Right cardiac atrium (tissue), 5 donors: ENCODE measurements at places on chromosomes 4 and X.

DNA sequence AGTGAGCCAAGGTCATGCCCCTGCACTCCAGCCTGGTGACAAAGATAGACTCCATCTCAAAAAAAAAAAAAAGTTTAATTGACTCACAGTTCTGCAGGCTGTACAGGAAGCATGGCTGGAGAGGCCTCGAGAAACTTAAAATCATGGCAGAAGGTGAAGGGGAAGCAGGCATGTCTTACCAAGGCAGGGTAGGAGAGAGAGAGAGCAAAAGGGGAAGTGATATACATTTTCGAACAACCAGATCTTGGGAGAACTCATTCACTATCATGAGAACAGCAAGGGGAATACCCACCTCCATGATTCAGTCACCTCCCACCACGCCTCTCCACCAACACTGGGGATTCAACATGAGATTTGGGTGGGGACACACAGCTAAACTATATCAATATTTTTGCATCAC lies 315.2 kb upstream of the HTR2C start:
- no peak for DNase-seq

GRCh38 chr4:17066236-17066635 lies 167.8 kb upstream of the LDB2 start:
- no peak for DNase-seq

- DNase-seq = no peak
Observed at GRCh38 chrX:44871114-44871645, 1.8 kb upstream of the KDM6A start.

GRCh38 chr4:612052-612748 lies 13.2 kb upstream of the PDE6B start:
- no peak for DNase-seq

DNA sequence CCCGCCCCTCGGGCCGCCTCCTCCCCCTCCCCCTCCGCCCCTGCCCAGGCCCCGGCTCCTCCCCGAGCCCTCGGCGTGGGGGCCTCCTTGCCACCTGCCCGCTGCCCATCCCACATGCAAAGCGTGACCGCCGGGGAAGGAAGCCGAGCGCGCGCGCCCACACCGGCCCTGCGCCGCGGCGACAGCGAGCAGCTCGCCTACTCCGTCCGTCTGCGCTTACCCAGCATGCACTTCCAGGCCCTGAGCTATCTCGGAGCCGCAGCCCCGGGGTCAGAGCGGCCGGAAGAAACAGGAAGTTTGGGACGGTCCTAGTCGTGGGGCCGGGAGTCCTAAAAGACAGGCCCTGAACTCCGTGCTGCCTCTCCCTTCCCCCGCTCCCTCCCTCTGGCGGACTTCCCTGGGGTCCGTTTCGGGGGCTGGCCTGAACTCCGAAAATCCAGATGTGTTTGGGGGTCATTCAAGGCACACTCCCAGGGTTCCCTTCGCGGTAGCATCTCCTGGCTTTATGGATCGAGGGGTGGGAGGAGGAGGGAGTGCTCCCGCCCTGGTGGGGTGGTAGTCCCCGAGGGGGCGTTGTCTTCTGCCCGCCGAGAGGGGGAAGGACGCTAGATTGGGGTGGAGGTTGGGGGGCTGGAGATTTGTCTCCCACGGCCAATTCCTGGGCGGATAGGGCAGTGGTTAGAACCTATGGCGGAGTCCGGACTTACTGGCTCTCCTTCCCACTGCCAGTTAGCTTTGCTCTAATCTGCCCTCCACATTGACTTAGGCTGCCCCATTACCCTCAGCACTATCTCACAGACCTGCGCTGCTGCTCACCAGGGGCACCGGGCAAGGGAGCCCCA lies 25.0 kb upstream of the BCORL1 start:
- peak; percentile 86 for DNase-seq

DNA sequence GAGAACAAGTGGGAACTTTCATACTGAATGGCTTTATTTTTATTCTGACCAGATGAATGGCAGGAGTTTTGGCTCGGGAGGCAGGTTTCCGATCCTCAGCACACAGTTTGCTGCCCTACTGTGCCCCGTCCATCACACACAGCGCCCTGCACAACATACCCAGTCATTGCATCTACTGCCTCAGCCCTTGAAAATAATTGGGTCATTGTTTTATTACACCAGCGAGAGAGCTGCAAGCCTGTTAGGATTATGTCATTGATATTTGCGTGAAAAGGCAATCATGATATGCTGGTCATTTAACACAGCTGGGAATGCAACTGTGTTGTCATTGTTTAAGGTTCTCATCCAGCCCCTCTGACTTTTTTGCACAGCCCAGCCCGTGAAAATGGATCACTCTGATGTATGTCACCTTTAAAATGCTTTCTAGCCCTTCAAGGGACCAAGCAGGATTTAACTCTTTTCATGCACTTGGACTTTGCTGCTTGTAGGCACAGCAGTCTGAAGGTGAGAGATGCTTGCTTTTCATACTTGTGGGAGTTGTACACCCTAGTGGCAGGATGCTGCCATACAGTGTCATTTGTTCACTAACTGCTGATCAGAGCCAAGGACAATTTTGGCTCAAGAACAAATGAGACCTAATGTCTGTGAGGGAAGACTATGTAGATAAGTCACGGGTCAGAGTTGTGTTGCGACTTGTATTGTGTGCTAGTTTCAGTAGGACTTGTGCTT lies 62.3 kb downstream of the RTL9 start:
- no peak for DNase-seq

DNA sequence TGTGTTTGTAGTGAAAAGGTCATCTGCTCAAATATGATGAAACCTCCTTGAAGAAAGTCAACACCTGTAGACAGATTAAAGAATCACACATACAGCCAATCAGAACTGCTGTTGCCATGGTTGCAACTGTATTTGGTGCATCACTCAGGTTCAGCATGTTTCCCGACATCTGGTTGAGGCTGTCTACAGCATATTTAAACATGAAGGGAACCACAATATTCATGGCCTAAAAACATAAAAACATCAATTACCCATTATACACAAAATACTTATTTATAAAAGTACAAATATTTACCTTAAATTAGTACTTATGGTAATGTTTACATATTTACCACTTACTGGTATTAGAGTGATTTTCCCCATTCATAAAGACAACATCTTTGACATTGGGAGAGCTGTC lies 79.7 kb downstream of the ABCB7 start:
- DNase-seq = no peak

DNA sequence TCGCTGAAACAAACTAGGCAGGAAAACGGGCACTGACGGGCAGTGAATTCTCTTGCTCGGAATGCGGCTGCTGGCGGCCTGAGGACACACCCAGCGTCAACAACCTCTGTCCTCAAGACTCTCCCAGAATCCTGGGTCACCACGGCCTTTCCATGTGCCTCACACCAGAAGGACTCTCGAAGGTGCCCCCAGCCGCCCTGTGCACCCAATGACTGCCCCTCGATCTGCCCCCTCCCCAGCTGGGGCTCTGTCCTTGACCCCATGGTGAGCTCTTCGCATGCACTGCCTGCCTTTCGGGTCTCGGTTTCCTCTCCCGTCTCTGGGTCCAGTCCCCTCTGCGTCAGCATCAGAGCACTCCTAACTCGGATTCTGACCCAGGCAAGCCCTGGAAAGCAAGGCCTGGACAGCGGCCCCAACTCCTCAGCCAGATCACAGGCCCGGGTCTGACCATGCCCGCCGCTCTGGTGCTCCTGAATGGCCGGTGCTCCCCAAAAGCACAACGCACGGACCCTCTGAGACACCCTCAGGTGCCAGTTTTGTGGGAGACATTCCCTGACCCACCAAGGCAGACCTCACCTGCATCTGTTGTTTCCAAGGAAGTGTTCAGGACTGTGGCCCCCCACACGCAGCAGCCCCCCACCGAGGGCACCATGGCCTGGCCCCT lies 56.0 kb downstream of the ACOX3 start:
- DNase-seq = peak; percentile 30

DNA sequence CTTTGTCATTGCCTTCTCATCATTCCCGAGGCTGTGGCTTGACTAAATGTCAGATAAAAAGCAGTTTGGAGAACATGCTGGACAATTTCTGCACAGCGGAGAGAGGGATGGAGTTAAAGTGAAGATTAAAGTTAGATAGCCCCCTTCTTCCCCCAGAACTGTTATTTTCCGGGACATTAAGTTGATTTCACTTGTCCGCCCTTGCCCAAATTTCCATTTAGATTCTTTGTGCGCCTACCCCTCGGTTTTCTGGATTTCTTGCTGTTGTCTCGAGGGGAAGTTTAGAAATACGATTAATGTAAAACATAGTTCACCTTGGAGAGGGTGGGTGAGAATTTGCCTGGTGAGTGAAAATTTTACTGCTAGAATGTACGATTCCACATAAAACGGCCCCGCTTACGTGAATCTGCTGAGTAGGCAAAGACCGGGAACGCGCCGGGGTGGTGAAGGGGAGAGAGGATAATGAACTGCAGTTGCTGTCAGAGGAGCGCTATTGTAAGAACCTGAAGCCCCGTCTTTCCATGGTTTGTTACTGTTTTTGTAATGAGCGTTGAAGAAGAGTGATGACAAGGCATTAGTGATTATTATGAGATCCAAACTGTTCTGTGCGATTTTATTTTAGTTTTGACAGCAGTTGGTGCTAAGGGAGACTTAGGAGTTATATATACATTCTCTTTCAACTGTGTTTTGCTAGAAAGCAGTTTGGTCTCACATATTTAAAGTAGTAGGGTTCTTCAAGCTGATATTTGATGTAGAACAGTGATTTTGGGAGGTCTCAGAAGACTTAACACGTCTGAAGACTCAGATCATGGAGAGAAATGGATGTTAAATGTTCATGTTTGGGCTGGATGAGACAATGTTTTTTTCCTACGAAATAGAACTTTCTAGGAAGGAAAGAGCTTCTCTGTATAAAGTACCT lies 73.0 kb downstream of the AFF1 start:
- DNase-seq = peak; percentile 80

GRCh38 chrX:101191217-101191750 lies 28.3 kb upstream of the DRP2 start:
- DNase-seq = peak; percentile 46

DNA sequence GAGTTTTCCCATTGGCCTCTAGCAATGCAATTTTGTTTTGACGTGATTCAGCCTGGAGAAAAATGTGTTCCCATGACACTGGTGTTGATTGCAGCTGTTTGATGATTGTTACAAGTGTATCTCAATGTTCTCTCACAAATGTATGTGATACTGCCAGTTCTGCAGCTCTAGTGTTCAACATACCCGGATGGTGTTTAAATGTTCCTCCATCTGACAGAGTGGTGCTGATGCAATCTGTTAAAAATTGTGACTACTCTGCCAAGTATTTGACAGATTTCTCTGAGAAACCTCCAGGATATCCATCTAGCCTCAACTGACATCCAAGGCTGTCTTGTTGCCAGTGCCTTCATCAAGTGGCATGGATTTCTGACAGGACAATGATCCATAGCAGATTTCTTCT lies 657.2 kb upstream of the DIAPH2 start:
- DNase-seq = no peak

DNA sequence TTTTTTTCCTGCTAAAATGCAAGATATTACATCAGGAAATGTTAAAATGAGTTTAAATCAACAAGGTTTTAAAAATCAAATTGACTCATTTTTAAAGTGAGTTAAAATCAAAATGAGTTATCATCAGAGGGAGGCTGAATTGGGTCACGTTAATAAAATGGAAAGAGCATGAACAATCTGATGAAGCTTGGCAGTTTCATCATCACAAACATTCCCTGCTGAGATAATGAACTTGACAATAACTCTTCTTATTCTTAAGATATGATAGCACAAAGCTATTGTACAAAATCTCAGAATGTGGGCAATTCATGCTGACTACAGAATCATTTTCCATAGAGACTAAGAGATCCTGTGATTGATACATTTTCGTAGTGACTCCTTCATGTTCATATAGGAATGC lies 1086.7 kb downstream of the STIM2 start:
- DNase-seq = no peak

DNA sequence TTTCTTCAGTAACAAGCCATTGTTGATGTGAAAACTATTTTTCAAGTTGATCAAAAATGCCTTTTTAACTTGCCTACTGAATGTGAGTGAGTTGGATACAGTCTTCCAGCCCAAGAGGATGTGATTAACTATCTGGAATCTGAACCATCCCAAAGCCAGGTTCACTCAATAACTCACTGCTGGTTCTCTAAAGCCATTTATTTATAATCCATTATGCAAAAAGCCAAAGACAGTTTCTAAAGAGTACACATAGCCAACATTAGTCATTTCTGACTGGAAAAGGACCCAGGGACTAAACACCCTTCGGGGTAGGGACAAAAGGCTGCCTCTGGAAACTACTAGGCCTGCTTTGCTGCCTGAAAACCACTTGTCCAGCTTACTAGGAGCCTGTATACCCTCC lies 109.6 kb downstream of the SHROOM4 start:
- no peak for DNase-seq

GRCh38 chr4:48710446-48711209 lies 69.5 kb downstream of the FRYL start:
- DNase-seq = no peak

DNA sequence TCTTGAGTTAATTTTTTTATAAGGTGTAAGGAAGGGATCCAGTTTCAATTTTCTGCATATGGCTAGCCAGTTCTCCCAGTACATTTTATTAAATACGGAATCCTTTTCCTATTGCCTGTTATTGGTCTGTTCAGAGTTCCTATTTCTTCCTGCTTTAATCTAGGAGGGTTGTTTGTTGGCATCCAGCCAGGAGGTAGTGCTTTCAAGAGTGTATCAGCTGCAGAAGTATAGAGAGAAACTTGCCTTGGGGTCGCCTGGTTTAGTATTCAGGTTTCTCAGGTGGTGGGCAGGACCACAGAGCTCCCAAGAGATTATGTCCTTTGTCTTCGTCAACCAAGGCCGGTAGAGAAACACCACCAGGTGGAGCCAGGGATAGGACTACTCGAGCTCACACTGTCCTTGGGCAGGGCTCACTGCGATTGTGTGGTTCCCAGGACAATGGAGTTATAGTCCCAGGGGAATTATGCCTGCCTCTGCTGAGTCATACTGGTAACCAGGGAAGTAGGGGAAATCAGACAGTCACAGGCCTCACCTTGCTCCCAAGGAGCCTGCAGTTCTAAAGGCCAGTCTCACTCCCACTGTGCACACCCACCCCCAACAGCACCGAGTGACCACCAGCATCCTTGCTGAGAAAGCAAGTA lies 168.1 kb downstream of the VSIG4 start:
- peak; percentile 16 for DNase-seq

DNA sequence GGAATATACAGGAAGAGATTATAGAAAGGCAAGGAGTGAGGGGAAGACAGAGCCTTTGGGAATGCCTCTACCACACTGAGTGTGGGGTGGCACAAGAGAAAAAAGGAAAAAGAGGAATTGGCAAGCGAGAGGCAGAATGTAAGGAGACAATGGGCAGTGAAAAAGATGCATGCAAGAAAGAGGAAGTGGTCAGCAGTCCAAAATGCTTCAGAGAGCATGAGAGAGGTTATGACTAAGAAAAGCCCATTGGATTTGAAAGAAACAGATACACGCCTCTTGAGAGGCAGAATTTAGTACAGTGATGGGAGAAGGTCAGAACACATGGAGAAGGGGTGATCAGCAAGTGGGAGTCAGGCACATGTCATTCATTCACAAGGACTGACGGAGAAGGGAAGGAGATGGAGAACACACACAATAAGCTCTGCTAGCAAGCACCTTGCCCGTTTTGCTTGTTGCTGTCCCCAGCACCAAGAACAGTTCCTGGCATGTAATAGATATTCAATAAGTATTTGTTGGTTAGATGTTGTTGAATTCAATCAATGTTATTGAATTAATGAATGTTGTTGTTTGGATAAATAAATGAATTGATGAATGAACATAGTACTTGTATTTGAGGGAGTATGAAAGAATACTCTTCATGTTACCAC lies 6.3 kb downstream of the DCHS2 start:
- no peak for DNase-seq
